NCI-H774 (cell line): ENCODE measurements at places on chromosomes 6 and 20.

DNA sequence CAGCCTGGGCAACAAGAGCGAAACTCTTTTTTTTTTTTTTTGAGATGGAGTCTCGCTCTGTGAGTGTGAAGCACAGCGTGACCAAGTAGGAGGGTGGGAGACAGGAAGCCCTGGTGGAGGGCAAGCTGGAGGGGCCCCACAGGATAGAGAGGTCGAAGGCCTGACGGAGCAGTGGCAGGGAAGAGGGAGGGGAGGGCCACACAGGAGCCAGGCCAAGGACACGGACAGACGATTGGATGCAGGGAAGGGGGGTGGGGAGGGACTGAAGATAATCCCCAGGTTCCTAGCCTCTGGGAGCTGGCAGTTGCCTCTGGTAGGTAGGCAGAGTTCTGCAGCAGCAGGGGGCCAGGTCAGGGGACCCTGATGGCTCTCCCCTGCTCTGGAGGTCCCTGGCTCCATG is 10.8 kb upstream of the GUCA1A start:
- DNase-seq: no peak

DNA sequence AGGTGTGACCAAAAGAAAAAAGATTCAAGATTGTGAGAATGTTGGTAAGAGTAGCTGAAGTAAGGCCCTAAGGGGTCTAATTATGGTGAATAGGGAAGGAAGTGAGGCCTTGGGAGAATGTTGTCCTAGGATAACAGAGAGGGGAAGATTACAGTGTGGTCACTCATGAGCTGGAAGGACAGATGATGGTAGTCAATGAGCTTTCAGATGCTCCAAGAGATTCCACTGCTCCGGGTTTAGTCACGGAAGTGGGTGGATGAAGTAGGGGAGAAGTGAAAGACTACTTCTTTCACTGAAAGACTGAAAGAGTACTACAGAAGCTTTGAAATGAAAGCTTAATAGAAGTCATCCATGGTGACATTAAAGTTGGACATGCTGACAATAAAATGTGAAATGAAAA is 108.5 kb downstream of the MMS22L start:
- no peak for DNase-seq

DNA sequence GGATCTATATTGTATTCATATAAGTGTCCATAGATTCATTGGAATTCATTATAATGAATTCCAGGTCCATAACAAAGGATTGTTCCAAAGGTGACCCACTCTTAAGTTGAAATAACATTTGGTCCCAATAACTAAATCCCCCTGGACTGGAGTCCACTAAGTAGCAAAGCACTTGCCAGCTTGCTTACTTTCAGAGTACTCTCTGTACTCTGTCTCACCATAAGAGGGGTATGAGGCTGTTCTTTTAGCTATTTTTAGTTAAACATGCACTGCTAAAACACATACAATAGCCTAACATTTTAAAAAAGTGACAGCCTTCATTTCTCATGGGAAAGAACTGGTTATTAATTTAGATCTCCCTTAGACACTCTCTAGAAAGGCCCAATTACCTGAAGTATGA is 16.7 kb upstream of the ARHGAP18 start:
- DNase-seq: no peak

GRCh38 chr20:10540636-10541493 is 105.8 kb downstream of the SLX4IP start:
- DNase-seq: no peak

- DNase-seq: no peak
Measured at GRCh38 chr6:150346346-150346745, 22.5 kb upstream of the IYD start.

DNA sequence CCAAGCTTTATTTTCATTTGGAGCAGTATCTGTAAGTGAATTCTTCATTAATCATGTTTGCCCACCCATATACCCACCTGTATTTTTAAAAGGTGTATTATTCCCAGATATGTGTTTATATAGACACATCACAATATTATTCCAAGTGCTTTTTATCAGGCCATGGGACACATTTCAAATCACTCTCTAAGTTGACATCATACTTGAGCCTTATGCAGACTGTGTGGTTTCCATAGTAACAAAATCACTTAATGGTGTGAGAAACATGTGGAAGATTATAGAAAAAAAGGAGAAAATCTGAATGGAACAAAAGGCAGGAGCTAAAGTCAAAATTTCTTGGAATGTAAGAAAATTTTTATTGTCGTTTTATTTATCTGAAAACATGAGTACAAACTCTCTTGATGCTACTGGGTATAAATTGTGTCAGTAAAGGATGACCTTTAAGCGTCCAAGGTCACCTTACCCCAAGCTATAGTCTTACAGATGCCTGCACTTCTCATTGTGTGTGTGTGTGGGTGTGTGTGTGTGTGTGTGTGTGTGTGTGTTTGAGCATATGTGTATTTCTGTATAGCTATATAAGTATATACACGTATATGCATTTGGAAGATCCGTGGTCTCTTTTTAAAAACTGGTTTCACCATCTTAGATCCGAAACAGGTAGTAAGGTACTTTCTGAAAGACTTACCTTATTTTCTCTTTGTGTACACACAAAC is 79.8 kb upstream of the CCN6 start:
- DNase-seq: no peak
